Nasal cavity respiratory epithelium epithelial cell of viscerocranial mucosa (primary cell): ENCODE measurements at places on chromosomes 2 and 18. TPM values are rescaled to one million over a fixed set of nuclear protein-coding genes. Genes with fewer than 3 reads are reported as not detected.

Gene ASXL3
- under 0.01 and 0.14 TPM in 2 replicates for total RNA-seq

Gene RNF144A
- 0.68 and 1.1 TPM in 2 replicates for total RNA-seq

Gene IL36A
- 1.0 and 1.2 TPM in 2 replicates for total RNA-seq

Gene MYO5B
- 53.4 and 57.1 TPM in 2 replicates for total RNA-seq

Gene MC5R
- total RNA-seq = not detected in 2 replicates

Gene HOXD11
- not detected in 2 replicates for total RNA-seq

Gene GAREM2
- 0.34 and 0.50 TPM in 2 replicates for total RNA-seq

Gene ASAP2
- total RNA-seq = 25.6 and 33.1 TPM in 2 replicates

Gene NDUFAF7
- total RNA-seq = 14.4 and 18.8 TPM in 2 replicates

Gene CFAP221
- total RNA-seq = not detected in 2 replicates

Gene NCKAP5
- total RNA-seq = 0.68 and 5.2 TPM in 2 replicates

Gene UBXN2A
- 13.3 and 15.5 TPM in 2 replicates for total RNA-seq

Gene NFATC1
- total RNA-seq = 1.0 and 3.7 TPM in 2 replicates

Gene GPR75
- 1.0 and 2.6 TPM in 2 replicates for total RNA-seq

Gene STRADB
- total RNA-seq = 25.3 and 25.6 TPM in 2 replicates

Gene SRD5A2
- total RNA-seq = under 0.01 and 0.07 TPM in 2 replicates

Gene SPP2
- total RNA-seq = not detected in 2 replicates

Gene CAPN14
- 1.4 and 6.1 TPM in 2 replicates for total RNA-seq

Gene LCLAT1
- total RNA-seq = 24.3 and 26.2 TPM in 2 replicates

Gene RBM44
- 0.28 and 0.34 TPM in 2 replicates for total RNA-seq

Gene TCF23
- total RNA-seq = under 0.01 TPM in 1 of 2 replicates, not detected in the other

Gene TTC31
- 6.8 and 11.6 TPM in 2 replicates for total RNA-seq

Gene SFT2D3
- total RNA-seq = 3.8 and 4.1 TPM in 2 replicates

Gene DPYSL5
- not detected in 2 replicates for total RNA-seq

Gene AMMECR1L
- total RNA-seq = 39.7 and 44.4 TPM in 2 replicates
